ENCODE measurements at places on chromosomes 3 and 15.

DNA sequence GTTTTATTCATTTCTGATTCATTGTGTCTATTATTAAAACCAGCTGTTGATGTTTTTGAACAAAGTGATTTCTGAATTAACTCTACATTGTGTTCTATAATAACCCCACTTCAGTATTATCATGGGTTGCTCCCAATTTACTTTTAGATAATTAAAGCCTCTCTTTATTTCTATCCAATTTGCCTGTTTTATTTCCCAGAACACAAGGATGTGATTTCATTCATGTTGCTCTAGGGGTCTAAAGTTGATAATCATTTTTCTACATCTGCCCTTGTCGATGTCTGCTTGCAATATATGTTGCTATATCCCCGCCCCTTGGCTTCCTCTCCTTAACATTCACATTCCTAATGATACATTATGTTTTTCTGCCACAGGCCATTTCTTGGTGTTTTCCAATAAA is 747.3 kb downstream of the CADM2 start:
- DNase-seq = no peak

DNA sequence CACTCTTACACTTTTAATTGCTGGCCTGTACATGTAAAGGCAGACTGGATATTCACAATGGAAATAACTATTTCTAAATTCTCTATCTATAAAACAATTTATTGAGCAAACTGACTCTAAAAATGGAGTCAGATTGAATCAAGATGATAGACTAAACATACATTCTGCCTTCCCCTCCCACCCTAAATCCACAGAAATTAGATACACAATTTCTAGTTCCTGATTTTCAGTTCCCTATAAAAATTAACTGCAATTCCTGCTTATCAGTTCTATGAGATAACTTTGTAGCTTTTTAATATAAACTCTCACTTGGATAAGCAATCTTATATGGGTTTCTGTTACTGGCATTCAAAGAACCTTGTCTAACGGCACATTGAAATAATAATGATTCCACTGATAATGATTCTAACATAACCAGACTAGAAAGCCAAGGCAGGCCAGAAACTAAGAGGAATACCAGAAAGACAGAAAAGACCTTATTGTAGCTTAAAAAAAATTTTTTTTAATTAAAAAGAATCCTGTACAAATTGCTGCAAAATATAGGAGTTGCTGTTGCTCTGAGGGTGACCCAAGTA is 33.1 kb downstream of the TBC1D5 start:
- no peak for DNase-seq

GRCh38 chr3:195063581-195064193 is 207.3 kb downstream of the XXYLT1 start:
- no peak for DNase-seq

DNA sequence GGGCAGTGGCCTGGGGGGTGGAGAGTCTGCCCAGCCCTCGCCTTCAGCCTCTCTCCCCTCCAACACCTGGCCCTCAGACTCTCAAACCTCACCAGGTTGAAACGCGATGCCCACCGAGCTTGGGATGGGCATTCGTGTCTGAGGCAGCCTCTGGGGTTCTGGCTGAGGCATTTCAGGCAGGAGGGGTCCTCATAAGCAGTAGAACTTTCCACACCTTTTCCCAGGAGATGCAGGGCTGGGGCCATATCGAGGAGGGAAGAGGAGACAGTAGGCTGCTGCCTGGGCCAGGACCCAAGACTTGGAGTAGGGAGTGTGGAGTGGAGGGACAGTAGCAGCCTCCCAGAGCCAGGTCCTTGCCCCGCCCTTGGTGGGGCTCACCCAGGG is 24.6 kb downstream of the ACAA1 start:
- DNase-seq = no peak

- no peak for DNase-seq
These were observed 208.8 kb upstream of the IL12A start for GRCh38 chr3:159779883-159780282.

DNA sequence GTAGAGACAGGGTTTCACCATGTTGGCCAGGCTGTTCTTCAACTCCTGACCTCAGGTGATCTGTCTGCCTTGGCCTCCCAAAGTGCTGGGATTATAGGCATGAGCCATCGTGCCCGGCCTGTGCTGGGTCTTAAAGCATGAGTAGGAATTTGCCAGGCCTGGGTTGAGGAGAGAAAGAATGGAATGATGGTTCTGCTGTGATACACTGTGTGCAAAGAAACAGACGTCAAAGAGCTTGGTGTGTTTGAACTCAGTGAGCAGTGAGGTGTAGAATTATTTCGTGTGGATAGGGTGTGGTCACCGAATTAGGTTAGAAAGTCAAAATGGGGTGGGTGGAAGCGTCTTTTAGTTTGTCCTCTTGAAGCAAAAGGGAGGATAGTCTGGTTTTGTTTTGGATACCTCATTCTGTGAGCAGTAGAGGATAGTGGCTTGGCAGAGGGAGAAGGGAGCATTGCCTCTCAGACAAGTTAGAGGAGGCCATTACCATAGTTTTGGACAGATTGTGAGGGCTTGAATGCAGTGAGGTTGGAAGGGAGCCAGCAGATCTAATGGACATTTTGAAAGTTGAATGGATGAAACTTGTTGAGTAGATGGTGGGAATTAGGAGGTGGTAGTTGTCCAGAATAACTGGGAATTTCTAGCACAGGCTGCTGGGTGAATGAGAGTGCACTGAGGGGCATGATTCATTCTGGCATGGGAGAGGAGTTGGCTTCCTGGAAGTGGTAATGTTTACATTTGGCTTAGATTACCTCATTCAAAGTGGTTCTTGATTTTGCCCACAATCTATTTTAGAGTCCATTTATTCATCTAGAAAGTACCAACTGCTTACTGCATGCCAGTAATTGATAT is 27.2 kb downstream of the AKAP13 start:
- DNase-seq = no peak

DNA sequence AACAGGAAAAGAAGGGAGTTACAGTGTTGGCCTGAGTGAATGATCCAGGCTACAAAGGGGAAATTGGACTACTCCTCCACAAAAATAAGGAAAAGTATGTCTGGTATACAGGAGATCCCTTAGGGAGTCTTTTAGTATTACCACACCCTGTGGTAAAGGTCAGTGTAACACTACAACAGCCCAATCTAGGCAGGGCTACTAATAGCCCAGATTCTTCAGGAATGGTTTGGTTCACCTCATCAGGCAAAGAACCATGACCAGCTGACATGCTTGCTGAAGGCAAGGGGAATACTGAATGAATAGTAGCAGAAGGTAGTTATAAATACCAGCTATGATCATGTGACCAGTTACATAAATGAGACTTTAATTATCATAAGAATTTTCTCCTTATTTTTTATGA is 372.6 kb upstream of the ATP11B start:
- no peak for DNase-seq

GRCh38 chr3:52800079-52800478 is 5.5 kb downstream of the ITIH3 start:
- DNase-seq = no peak

- no peak for DNase-seq
These were observed 1.9 kb upstream of the CCNDBP1 start for GRCh38 chr15:43183270-43183669.

DNA sequence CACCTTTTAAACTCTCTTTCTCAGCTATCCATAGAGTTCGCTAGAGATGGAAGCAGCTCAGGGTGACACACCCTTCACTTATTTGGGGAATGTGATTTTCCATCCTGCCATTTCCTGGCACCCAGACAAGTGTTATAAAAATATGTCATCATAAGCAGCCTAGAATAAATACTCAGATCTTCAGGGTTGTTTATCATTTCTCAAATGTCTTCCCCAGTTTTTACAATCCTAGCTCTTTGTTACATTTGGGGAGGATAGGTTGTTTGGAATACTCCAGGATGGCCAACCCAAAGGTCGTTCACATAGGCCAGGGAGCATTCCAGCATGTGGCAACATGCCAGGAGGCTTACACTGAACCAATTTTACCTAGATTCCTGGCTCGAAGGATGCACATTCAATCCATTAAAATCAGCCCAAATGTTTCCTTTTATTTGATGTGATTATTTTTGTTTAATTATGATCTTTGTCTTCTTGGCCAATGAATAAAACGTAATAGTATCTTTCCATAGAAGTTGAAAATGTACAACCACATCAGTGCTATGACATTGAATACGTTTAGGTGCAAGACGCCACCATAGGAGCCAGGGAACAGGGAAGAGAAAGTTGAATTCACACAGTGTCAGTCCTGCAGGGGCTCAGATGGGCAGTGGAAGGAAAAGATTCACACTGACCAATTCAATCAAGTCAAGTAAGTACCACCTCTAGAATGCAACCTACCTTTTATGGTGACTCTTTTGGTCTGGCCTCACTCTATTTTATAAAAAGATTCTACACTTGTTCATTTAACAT is 537.7 kb upstream of the MDFIC2 start:
- DNase-seq = no peak

GRCh38 chr3:140753865-140754754 is 76.2 kb downstream of the TRIM42 start:
- no peak for DNase-seq

GRCh38 chr3:37729119-37729518 is 132.6 kb upstream of the CTDSPL start:
- no peak for DNase-seq

DNA sequence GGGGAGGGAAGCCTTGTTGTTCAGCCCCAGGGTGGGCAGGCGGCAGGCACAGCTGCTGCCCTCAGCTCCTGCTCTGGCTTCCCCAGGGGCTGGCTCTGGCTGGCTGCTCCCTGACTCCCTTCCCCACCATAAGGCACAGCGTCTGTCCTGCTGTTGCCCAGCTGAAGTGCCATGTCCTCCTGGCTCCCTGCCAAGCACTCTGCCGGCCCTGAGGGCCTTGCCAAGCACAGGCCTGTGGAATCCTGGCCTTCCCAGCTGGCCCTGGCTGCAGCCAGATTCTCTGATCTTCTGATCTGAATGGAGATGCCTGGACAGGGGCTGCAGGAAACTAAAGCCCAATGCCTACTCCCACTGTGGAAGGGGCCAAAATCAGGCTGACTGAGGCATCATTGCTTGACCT is 1.1 kb downstream of the IQCF6 start:
- peak; percentile 80 for DNase-seq

DNA sequence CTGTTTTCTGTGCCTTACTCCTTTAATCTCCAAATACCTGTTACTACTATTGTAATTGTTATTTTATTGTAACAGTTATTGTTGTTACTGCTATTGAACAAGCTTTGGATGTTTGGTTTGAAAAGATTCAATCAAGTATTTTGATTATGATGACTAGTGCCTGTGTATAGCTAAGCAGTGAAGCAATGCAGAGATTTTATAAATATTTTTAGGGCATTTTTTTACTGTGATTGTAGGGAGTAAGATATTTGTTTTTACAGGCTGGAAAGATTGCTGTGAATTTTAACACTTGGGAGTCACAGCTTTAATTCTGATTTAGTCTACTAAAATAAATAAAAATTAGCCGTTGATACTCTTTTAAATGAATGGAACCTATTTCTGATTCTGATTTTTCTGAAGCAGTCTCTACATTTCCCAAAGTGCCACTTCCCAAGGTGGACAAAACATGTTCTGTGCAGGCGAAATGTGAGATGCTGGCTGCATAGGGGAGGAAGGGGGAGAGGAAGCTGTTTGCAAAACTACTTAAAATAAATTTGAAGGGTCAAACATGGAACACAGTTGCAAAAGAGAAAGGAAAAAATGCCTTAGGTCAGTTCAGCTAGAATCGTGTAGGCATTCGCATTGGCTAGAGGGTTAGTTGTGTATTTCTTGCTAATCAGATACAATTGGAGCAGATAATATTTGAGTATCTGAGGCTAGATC is 25.7 kb downstream of the EEFSEC start:
- DNase-seq = no peak

DNA sequence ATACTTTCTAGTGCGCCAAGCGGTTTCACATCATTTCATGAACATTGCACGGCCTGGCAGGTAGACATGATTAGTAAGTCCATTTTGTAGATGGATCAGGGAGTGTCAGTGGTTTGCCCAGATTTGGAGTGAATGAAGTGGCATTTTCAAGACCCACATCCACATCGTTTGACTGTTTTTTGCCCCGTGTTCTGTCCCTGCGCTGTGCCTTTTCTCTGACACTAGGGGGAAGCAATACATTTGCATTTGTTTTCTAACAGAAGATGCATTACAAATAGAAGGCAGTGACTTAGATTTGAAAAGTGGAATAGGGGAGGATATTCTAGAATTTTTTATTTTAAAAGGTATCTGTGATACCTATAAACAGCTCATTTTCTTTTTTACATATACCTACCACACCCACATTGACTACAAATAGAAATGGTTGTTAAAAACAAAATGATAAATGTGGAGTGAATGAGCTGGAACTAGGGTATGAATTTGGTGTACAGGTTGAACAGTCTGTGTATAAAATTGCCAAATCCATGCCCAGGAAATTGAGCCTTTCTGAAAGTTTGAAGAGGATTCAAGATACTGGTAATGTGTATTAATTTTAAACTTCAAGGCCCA is 98.0 kb downstream of the USP13 start:
- DNase-seq = peak; percentile 54

DNA sequence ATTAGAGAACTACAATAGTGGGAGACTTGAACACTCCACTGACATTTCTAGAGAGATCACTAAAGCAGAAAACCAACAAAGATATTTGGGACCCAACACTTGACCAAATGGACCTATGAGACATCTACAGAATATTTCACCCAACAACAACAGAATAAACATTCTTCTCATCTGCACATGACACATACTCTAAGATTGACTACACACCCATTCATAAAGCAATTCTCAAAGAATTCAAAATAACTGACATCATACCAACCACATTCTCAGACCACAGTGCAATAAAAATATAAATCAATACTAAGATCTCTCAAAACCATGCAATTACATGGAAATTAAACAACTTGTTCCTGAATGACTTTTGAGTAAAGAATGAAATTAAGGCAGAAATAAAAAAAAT is 473.7 kb downstream of the LPP start:
- DNase-seq = no peak

- no peak for DNase-seq
These were observed 33.9 kb downstream of the OSBPL10 start for GRCh38 chr3:31947162-31947561.

GRCh38 chr3:32184187-32184730 is 54.2 kb upstream of the CMTM8 start:
- DNase-seq = no peak

DNA sequence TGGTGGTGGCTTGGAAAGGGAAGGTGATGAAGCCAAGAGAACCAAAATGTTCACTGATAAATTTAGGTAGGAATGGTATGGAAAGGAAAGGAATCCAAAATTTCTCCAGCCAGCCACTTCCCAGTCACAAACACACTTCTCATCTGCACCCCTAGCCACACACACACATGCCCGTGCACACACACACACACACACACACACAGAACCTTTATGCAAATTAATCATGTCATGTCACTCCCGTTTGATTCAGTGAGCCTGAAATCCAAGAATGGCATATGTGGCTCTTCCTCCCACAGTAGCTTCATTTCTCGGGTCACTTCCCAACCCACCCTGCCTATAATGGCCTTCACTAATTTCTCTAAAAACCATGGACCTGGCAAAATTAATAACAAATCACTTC is 3.1 kb upstream of the HLTF start:
- no peak for DNase-seq

- DNase-seq = no peak
These were observed 87.5 kb downstream of the RORA start for GRCh38 chr15:61141497-61142125.

GRCh38 chr3:81985996-81986723 is 224.7 kb upstream of the GBE1 start:
- no peak for DNase-seq
